Activated naive CD8-positive, alpha-beta T cell treated with anti-CD3 and anti-CD28 coated beads for 36 hours (primary cell): ENCODE measurements at places on chromosomes 11 and 22.

DNA sequence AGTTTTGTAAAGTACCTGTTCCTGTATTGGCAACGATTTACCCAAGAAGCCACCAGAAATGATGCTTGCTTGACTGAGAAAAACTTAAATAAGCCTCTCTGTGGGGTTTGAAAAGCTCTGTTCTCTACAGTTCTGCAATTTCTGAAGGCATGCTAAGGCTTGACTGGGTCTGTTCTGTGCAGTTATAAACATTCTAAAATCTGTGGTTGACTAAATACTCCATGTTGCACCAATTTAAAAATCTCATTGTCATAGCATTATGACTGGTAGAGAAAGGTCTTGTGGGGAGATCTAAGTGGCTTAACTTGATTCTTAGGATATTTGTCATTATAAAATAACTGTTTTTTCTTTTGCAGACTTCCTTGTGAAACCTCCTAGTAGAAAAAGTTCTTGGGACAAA, 73.7 kb downstream of the MTMR3 start:
- DNase-seq = no peak

GRCh38 chr11:75627906-75628668, 40.8 kb downstream of the MAP6 start:
- DNase-seq = no peak

DNA sequence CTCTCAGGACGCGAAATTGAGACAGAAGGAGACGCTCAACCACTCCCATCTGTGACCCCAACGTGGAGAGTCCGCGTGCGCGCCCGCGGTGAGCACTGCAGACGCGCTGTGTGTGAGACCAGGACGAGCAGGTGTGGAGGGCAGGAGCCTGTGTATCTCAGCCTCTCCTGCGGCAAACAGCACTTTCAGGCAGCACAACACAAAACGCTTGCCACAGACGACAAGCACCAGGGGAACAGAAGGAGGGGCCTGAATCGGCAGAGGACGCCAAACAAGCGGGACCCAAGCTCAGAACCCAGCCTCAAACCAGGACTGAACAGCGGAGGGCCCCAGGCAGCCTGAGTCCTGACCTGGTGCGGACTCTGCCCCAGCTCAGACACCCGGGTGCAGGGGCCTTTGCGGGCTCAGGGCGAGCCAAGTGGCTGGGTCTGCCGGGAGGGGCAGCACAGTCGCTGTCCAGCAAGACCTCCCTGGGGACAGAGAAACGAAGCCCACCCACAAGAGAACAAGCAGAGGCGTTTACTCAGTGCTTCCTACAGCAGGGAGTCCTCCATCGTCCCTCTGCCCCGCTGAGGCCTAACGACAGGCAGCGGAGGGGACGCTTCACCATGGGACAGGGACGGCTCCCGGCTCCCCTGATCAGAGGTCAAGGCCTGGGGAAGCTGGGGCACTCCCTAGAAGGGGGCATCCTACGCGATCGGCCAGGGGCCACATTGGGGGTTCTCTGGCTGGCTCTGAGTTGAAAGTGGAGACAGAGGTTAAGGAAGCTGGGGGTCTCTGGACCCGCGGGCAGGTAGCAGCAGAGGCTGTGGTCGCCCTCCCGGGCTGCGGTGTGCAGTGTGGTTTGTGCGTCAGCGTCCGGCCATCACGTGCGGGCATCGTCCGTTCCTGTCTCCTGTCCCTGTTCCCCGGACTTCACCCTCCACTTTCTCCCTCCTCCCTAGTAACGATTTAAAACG, 560.8 kb downstream of the BRD1 start:
- DNase-seq = no peak

GRCh38 chr11:75241906-75242644, 1.5 kb downstream of the TPBGL start:
- DNase-seq = no peak

DNA sequence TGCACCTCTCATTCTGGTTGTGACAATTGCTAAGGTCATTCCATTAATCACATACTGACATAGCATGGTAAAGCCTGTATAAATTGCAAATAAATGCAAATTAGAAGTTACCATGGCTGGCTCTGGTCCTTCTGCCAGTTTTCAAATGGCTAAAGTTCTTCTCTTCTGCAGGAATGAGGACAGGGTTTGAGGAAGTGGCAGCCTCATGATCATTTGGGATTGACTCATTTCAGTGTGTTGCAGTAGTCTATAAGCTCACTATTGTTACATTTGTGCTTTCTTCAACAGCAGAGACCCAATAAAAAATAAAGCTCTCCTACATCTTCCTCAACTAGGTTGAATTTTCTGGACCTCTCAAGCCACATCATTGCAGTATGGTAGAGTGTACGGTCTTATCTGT, 60.3 kb downstream of the NECTIN1 start:
- no peak for DNase-seq

GRCh38 chr11:8060801-8061554, 20.0 kb upstream of the TUB start:
- DNase-seq = no peak

GRCh38 chr11:66950112-66950535, 8.1 kb downstream of the PC start:
- peak; percentile 7 for DNase-seq

DNA sequence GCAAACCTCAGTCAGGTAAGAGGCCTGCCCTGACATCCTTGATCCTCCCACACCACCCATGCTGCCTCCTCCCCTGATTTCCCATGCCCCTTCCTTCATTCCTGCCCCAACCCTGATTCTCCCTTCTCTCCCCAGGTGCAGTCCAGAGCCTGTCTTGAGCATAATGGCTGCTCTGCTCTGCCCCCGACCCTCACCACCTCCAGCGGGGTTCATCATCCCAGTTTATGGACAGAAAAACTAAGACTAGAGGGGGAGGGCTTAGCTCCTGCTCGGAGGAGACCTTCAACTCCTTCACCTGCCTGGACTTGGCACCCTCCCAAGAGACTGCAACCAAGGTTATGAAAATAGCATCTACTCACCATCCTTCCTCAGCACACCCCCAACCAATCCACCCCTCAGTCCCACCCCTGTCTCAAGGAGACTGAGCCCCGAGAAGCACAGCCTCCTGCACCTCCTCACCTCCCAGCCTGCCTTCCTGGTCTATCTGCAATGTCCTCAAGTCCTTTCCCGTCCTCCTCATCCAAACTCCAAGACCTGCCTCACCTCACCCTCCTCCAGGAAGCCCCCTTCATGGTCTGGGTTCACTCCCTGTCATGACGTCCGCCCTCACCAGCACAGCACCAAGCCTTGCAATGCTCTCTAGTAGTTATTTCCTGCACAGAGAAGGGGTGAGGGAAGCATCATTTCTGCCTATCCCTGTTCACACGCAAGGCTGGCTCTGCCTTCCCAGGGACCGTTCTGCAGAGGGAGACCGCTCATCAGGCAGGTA, 103.1 kb downstream of the PDE2A start:
- no peak for DNase-seq

DNA sequence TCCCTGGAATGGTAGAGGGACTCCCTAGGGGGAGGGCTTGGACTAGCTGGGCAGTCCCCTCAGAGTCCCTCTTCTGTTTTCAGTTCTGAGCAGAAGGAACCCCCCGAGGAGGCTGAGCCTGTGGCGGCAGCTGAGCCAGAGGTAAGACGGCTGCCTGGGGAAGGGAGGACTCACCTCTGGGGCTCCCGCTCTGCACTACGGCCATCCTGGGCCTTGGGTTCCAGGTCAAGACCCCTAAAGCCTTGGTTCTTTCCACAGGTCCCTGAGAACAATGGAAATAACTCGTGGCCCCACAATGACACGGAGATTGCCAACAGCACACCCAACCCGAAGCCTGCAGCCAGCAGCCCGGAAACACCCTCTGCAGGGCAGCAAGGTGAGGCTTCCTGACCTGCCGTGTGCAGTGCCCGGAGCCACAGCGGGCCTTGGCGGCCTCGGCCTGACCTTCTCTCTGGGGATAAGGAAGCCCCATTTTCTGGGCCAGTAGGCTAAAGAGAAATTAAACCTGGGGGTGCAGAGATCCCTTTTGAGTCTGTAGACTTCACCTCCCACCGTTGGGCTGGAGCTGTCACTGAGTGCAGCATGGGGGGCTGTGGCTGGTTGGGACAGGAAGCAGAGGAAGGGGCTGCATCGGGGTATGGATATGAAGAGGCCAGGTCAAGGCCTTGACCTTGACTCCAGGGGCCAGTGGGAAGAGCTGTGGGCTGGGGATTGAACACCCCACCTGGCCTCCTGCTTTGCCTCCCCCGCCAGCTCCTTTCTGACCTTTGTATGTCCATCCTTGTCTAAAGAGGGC, 15.0 kb downstream of the INCENP start:
- DNase-seq = no peak

- DNase-seq = no peak
These were observed 86.8 kb upstream of the TIMP3 start for GRCh38 chr22:32714458-32715430.

GRCh38 chr11:44140805-44141204, 45.3 kb downstream of the EXT2 start:
- DNase-seq = no peak

- no peak for DNase-seq
These were observed 18.2 kb downstream of the THAP12 start for GRCh38 chr11:76362716-76363115.

GRCh38 chr11:66902486-66903177, 45.8 kb downstream of the LRFN4 start:
- no peak for DNase-seq

- peak; percentile 58 for DNase-seq
These were observed 48.0 kb downstream of the IGLL5 start for GRCh38 chr22:22935546-22936157.

GRCh38 chr22:45423524-45423923, 10.0 kb downstream of the RIBC2 start:
- DNase-seq = no peak

GRCh38 chr11:23674866-23675265, 814.6 kb upstream of the CCDC179 start:
- DNase-seq = no peak

DNA sequence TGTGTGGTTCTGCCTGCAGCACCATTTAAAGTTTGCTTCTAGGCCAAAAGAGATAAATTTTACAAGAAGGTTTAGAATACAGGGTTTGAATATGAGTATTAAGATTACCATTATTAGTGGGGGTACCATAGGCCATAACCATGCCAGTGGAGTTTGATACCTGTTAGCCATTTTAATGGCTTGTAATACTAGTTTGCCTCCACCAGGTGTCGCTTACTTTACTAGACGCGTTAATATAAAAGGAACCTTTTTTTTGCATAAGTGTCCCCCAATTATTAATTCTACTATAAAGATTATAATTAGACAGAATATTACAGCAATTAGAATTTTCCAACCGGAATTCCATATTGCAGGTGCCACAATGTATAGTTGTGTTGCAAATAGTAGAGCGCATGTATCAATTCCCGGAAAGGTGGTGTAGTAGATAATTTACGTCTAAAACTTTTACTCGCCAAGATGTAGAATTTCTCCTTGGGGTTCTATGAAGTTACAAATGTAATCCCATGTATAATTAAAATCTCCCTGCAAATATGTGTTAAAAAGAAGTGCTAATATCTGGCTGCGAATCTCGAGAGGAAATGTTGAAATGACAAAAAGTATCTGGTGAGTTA, 16.1 kb downstream of the MS4A6E start:
- no peak for DNase-seq

DNA sequence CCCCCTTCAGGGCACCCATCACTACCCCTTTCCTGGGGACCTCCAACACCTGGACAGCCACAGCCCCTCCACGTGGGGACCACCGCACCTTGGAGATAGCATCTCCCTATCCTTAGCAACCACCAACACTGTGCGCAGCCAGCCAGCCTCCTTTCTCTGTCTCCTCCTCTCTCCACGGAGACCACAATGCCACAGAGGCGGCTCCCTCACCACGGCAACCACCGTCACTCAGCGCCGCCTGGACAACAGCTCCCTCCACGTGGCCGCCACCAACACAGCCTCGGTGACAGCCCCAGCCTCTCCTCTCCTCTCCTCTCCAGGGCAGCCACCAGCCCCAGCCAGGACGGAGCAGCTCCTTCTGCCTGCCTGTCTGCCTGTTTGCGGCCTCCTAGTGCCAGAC, 10.5 kb downstream of the ELFN2 start:
- peak; percentile 52 for DNase-seq

DNA sequence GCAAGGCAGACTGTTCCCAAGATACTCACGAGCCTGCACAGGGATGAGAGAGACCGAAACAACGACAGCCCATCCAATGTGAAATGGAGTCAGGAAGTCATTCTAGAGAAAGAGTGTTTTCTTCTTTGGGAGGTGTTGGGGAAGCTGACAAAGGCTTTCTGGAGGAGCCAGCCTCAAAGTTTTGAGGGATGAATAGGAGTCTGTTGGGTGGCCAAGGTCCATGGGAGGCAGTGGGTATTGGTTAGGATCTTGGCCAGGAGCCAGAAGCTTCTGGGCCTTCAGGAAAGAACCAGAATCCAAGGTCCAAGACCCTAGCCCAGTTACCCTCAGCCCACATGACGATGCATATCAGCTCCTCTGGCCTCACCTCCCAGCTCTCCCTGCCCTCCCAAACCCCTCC, 59.9 kb upstream of the SHISAL1 start:
- DNase-seq = no peak

GRCh38 chr22:34814260-34815025, 251.5 kb upstream of the ISX start:
- no peak for DNase-seq

DNA sequence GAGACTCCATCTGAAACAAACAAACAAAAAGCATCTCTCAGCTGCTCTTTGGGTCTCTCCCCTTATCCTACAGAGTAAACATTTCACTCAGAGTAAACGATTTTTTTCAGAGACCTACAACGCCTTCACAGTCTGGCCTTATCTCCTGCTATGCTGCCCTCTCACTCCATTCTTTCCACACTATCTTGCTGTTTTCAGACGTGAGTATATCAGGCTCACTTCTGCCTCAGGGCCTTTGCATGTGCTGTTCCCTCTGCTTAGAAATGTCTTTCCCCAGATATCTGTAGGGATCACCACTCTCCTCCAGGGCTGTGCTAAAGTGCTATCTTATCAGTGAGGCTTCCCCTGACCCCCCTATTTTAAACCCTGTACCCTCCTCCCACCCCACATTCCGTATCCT, 6.5 kb downstream of the RIBC2 start:
- no peak for DNase-seq

GRCh38 chr11:73266646-73267020, 5.5 kb upstream of the P2RY6 start:
- DNase-seq = no peak

GRCh38 chr11:74570266-74571061, 21.9 kb upstream of the POLD3 start:
- peak; percentile 11 for DNase-seq

GRCh38 chr22:29306175-29306834, at the start of gene GAS2L1:
GAS2L1 (plus strand) TSS chr22:29306650; CDS start chr22:29308106, 1,456 bp downstream.
- peak; percentile 65 for DNase-seq

GRCh38 chr11:122077459-122077858, 38.6 kb downstream of the BLID start:
- no peak for DNase-seq

DNA sequence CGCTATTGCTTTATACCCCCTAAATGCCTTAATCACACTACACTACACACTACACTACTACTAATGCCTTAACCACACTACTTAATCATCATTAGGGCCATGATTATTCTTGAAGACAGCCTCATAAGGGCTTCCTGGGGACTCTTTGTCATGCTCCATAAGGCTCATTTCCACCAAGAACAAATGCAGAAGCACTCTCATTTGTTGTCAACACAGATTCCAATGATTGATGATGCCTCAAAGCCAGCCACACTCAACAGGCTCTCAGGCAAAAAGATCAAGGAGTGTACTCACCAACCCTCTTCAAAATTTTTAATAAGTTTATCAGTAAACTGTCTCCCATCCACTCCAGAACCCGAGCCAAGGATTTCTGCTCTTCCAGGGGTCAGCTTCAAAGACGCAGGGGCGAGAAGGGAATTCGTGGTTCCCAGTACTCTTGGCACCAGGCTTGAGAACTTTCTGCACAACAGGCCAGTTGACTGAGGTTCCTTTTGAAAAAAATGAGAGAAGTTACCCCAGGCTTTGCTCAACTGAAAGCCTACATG, 204.7 kb upstream of the GUCY1A2 start:
- DNase-seq = no peak

- DNase-seq = no peak
These were observed 10.7 kb downstream of the CD6 start for GRCh38 chr11:60982184-60982583.
